ENCODE measurements at places on chromosomes 16 and 17.

DNA sequence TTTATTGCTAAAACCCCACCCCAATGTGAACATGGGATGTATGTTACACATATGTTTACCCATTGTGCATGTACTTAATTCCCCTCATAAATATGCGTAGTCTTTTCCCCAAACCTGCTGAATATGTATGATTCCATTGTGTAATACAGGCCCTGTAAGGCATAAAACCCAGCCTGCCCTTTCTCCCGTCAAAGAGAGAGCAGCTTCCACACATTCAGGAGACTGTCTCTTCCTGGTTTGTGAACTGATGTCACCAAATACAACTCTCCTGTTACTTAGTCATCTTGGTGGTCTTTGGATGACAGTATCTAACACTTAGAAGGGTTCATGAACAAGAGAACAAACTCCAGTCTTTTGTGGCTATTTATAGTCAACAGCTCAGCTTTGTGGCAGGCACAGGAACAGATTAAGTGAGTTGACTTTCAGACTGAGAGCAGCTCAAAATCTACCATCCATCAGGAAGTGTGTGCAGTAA lies 24.7 kb upstream of the TMC7 start:
- DNase-seq = no peak

DNA sequence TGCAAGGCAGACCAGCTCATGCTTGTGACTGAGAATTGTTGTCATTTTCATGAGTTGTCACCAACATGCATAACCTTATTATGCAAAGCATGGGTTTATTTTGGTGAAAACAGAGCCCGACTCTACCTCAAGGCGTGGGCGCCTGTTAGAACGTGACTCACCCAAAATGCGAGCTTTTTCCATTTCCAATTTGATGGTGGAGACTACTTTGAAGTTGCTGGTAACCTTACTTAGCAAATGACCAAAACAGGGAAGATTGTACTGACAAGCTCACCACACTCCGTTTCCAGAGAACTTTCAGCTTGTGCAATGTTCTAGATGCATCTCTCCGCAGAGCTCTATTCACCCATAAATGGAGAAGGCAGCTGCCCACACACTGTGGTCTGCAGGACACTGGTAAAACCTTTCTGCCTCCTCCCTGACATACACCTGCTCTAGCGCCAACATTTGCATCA lies 284.5 kb downstream of the MAF start:
- no peak for DNase-seq

- no peak for DNase-seq
These were observed 37.0 kb upstream of the CCDC182 start for GRCh38 chr17:57782062-57782490.

DNA sequence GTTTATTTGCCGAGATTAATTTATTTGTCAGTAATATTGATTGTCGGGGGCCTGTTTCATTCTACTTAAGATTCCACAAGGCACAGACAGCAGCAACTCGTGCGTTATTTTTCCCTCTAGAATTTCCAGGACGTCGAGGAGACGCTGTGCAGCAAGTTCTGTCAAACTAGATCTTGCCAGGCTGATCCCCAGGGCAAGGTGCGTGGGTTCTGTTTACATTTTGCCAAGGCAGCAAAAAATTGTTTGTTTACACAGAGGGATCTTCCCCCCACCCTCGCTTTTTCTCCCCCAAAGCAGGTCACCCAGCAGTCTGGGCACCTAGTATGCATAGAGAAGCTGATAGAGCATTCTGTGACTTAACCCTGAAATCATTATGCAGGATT lies 111.4 kb downstream of the IRX3 start:
- DNase-seq = no peak

Measured in fibroblast of the conjunctiva (primary cell).